ENCODE measurements at places on chromosomes 12 and 14.

DNA sequence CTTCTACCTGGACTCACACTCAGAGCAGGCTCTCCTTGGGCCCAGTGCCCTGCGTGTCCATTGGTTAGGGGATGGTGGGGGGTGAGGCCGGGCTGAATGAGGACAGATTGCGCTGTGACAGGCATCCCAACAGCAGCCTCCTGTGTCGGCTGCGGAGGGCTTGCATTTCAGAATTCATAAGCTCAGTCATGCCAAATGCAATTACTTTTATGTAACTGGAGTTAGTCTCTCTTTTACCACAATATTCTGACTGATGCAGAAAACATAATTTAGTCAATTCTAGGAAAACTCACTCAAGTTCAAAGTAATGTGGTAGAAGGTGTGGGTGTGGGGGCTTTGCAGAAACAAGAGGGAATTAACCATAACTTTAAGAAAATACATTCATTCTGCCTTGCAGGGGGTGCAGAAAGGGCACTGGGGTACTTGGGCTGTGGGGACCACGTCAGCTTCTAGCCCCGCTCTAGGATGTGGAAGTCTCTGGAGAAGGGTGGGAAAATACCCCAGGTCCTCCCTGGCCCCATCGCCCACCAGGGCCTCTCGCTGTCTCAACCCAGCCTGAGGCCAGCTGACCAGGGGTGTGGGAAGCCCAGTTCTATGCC, 257.7 kb downstream of the ADGRD1 start:
- no peak for DNase-seq

DNA sequence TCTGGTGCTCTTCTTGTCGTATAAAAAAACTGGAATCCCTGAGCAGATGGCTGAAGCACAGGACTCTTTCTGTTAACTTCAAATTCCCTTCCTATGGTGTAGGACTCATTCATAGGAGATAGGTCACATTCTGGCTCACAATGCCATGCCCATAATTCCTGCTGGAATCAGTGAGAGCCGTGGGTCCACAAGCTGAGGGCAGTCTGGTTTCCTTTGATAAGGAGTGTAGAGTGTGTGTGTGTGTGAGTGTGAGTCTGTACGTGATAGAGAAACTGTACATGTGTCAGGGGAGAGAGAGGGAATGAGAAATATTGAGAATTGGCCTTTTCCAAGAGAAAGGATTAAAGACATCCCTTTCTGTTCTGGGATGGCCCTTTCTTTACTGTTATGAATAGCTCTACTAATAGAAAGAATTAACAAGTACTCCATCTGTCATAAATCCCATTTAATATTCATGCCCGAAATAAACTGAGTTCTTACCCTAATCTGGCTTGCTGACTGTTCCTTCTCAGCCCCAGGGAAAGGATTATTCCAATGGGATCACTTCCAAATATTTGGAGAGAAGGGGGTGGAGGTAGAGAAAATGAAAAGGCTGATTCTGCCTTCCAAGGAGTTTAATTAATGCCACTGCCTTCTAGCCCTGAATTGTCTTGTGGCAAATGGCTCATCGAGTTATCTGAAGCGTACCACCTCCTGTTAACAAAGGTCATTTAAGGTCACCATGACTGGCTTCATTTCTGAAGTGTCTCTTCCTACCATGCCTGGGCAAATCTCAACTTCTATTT, 79.0 kb downstream of the TMX1 start:
- DNase-seq = no peak

GRCh38 chr14:41950428-41951151, 343.9 kb downstream of the LRFN5 start:
- no peak for DNase-seq

GRCh38 chr12:48961331-48961730, 4.0 kb upstream of the ARF3 start:
- no peak for DNase-seq

DNA sequence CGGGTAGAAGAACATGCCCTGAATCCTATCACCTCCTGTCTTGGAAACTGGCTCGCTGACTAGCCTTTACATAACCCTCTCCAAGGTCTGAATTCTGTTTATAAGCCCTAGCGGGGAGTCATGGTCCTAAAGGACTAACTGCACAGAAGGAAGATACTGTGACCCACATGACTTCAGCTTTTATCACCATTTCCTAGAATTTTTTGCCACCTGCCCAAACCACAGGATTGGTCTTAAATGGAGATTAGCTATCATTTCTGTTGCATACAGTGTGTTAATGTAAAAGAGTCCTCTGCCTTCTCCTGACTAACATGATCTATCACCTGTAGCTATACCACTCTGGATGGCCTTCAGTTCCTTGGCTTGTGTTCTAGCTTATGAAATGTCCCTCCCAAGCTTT, 319.2 kb downstream of the DUSP6 start:
- no peak for DNase-seq

- no peak for DNase-seq
These were observed 903 bp downstream of the C12orf76 start for GRCh38 chr12:110047297-110047940.

- DNase-seq = no peak
These were observed at the start of gene IGFBP6 for GRCh38 chr12:53097564-53098353. Gene IGFBP6 (plus strand): TSS chr12:53097667. CDS start chr12:53097718, 51 bp downstream.

DNA sequence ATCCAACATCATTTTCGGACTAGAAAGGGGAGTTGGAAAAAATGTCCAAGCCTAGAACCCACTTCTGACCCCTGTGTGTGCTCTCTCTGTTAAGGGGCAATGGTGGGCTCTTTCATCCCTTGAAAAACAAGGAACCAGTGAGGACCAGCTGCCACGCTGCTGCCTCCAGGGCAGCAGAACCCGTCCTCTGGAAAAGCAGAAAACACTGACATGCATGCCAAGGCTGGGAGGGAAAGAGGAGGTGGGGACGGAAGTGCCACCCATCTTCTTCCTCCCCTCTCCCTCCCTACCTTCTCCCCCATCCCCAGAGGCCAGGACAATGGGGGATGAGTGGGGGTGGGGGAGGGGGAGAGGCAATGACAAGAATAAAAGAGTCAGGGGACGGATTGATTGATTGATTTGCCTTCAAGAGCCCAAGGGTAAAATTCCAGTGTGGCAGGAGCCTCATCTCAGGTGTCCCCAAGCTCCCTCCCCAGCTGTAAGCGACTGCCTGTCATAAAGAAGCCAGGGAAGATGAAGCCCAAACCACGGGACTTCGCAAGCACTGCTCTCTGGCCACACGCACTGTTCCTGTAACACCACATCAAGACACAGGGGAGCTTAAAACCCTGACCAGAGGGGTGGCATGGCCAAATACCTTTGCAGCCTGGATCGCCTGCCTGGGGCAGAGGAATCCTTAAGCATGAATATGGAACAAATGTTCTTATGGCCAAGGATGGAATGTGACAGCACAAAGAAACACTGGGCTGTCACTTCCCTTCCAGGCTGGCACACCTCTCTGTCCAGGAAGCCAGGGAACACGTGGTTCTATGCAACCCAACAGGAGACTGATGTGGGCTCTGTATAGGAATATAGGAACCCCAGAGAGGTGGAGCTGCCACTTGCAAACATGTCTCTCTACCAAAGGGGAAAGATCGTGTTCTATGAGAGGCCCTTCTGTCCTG, 38.9 kb upstream of the BDKRB2 start:
- no peak for DNase-seq
